Stimulated activated CD4-positive, alpha-beta T cell treated with anti-CD3 and anti-CD28 coated beads, Interleukin-2, amount 100 ng/mL, for 4 hours (primary cell): ENCODE measurements at places on chromosomes 6 and 20.

- no peak for DNase-seq
Observed at GRCh38 chr20:12815231-12815768, 193.5 kb upstream of the SPTLC3 start.

DNA sequence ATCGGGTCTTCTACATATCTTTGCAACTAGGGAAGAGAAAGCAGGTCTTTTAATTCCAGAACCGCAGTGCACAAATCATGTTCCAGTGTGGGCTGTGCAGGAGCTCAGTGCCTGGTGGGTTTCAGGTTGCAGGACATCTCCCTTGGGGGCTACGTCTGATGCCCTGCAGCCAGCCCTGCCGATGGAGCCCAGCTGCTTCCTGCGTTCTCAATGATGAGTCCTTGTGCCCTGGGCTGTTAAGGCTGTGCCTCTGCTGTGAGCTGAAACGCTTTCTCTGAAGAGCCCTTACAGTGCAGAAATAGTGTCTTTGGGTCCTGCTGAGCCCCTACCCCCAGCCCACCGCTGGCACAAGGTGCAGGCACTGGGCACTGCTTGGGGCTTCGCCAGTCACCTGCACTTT lies 192.9 kb downstream of the SYNDIG1 start:
- no peak for DNase-seq

GRCh38 chr20:24261351-24261750 lies 208.1 kb upstream of the SYNDIG1 start:
- DNase-seq: no peak

DNA sequence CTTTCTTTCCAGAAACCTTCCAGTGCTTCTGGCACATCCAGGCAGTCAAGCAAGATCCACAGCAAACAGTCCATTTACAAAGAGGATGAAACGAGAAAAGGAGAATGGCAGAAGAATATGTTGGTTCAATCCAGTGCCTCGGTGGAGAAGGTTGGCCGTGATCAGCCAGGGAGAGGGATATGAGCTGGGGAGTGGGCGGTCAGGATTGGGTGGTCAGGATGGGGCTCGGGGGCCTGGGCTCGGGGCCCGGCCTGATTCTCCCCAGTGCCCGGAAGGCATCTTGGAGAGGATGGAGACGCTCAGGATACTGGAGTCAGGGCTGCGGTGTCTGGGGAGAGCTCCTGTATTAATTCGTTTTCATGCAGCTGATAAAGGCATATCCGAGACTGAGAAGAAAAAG lies 61.3 kb downstream of the EFCAB8 start:
- DNase-seq: no peak

GRCh38 chr20:61699495-61700374 lies 365.9 kb downstream of the TAF4 start:
- no peak for DNase-seq

DNA sequence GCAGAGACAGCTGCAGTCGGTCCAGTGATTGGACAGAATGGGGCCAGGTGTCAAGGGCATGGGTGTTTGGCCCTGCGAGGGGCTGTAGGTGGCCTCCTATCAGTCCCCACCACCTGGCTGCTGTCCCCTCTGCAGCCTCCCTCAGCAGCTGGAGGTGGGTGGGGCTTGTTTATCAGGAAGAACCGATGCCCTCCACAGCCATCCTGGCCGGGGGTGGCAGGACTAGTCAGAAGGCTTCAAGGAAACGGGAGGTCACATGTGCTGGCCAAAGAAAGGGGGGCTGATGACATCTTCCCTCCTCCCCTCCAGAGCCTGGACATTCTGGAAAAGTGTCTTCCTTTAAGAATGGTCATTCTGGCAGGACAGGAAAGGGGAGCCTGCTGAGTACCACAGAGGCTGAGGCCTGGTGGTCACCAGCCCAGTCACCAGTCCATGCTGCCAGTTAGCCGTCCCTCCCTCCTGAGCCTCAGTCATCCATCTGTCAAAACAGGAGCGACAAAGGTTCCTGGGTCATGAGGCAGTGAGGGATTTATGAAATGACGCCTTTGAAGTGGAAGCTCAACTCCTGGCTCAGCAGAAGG lies 4.1 kb downstream of the FAM210B start:
- no peak for DNase-seq

- DNase-seq: no peak
Observed at GRCh38 chr20:38229376-38230252, 30.9 kb downstream of the KIAA1755 start.

GRCh38 chr6:121791396-121792315 lies 356.2 kb downstream of the GJA1 start:
- DNase-seq: no peak
